Stimulated activated CD8-positive, alpha-beta memory T cell treated with anti-CD3 and anti-CD28 coated beads, Interleukin-4, amount 100 ng/mL, for 1 hour (primary cell): ENCODE measurements at places on chromosomes 13 and 19.

DNA sequence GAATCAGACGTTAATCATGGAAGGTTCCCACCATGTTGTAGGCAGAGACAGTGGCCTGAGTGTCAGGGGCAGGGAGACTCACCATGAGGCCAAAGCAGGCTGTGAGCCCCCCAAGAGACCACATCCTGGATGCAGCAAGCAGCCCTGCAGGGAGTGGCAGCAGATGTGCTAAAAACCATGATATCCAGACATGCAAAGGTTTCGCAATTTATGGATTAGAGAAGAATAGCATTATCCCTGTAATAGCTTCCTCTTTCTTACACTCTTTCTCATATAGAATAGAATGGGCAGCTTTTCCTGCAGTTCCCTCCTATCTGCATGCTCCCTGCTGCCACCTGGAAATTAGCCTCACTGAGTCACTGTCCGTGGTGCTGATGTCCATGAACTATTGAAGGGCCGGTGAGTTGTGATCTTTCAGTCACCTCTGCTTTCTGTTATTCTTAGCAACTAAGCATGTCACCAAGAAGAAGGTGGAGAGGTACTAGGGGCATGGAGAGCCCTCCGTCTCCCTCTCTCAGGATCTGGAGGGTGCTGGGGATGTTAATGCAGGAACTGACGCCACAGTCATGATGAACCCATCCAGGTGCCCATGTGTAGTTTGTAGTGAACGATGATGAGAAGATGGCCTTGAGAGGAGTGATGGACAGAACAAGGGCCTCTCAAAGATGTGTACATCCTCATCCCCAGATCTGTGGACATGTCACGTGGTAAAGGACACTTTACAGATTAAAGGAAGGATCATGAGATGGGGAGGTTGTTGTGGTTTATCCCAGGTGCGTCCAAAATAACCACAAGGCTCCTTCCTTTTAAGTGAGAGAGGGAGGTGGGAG is 9.9 kb downstream of the CEACAM4 start:
- DNase-seq, result no peak

GRCh38 chr13:100513171-100513570 is 75.4 kb downstream of the GGACT start:
- no peak for DNase-seq

DNA sequence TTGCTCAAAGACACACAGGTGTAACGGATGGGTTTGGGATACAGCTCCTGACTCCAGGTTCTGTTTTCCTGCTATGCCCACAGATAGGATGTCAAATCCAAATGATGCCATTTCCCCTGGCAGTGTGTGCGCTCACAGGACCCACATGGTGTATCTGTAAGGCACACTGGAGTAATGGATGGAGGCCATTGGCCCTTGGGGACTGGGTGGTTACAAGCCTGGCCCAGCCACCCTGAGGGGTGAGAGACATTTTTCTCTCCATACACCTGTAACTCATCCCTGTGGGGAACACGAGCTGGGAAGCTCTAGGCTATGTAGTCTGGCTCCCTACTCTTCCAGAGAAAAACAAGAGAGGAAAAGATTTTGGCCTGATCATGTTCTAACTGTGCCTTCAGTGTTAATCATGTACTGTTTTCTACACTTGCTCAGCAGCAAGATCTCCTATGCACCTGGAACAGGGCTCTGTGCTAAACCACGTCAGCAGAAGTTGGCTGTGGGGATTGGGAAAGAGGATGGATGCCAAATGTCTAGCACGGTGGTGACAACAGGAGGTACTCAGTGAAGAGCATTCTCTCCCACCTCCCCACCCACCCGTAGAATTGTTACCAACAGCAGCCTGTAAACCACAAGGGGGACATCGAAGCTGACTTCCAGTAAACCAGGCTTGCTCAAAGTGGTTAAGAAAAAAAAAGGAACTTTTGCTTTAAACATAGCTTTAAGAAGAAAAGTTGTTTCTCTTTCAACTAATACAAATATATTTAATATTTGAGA is 237.0 kb downstream of the LACC1 start:
- DNase-seq, result no peak

GRCh38 chr13:103436057-103436654 is 369.9 kb upstream of the SLC10A2 start:
- DNase-seq, result no peak

- no peak for DNase-seq
Observed at GRCh38 chr19:51779181-51779580, 15.8 kb upstream of the FPR3 start.

GRCh38 chr13:99495466-99496183 is 5.6 kb upstream of the TM9SF2 start:
- DNase-seq, result no peak

- peak; percentile 82 for DNase-seq
Observed at GRCh38 chr19:46856062-46857022, 4.5 kb upstream of the ARHGAP35 start.

DNA sequence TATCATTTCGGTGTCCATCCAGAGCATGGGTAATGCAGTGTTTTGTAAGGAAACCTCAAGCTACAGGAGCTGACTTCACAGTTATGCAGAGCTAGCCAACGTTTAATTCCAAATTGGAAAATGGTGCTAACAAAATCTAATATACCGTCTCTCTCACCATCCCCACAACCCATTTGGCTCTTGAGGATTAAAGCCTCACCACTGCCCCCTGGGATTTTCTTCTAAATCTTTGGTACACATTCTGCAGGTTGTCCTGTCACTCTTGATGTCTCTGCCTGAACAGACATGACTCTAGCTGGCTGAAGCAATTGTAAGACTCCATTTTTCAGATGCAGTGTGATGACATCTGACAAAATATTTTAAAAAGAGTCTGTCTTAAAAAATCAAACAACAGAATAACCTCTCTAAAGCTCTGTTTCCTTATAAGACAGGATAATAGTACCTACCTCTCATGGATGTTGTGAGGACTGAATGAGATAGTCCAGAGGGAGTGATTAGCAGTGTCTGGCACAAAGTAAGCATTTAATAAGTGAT is 451.8 kb downstream of the SUCLA2 start:
- DNase-seq, result no peak

- no peak for DNase-seq
Observed at GRCh38 chr13:48925001-48925400, 50.7 kb upstream of the FNDC3A start.

- peak; percentile 52 for DNase-seq
Observed at GRCh38 chr19:19490214-19490968, 25.0 kb downstream of the TSSK6 start.

DNA sequence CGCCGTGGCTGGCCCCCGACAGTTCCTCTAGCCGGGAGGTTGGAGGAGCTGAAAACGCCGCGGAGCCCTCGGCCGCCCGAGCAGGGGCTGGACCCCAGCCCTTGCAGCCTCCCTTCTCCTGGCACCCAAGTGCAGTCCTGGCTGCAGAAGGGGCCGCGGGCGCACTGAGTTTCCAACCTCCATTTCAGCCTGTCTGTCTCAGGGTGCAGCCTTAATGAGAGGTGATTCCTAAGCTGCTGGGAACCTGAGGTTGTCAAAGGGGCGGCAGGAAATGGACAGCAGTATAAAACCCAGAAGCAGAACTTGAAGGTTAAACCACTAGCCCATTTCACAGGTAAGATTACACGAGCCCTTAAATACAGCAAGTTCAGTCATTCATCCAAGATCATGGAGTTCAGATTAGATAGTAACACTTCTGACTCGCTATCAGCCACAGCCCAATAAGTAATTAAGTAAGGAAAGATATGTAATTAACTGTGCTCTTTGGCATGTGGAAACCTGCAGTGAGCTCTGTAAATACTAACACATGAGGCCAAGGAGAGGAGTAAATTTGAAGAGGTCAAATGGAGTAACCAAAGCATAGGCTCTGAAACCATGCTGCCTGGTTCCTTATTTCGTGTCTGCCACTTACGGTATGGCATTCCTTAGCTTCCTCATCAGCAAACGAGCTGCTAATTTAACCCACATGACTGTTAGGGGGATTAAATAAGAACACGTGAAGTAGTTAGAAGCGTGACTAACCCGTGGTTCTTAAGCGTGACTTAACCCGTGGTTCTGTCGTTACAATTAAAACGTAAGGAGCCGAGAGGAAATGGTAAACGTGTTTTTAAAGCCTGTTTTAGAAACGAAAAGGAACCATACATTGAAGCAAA is 686 bp downstream of the SETDB2 start:
- no peak for DNase-seq

GRCh38 chr13:41985788-41986508 is 25.0 kb upstream of the VWA8 start:
- no peak for DNase-seq

DNA sequence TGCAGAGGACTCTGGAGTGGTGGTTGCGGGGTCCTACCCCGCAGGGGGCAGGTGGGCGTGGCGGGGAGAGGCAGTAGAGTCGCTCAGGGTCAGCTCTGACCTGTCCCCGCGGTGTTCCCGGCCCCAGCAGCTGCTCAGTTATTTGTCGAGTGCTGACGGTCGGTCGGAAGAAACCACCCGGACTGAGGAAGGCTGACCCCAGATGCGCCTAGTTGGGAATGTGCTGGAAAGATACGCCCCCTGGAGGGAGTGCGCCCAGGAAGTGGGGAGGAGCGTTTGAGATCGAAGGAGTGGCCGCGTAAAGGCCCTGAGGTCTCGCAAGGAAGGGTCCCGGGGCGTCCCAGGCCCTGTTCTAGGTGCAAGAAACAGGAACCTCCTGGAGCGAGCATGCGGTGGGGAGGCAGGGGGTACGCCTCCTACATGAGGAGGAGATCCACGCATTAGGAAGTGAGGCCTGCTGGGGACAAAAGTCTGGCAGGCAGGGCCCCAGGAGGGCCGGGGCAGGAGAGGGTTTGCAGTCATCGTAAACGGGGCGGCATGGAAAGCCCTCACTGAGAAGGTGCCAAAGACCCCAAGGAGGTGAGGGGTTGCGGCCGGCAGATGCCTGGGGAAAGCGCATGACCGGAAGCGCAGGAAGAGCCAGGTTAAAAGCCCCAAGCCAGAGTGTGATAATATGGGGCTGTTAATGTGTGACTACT is 9.2 kb downstream of the CCDC8 start:
- no peak for DNase-seq

DNA sequence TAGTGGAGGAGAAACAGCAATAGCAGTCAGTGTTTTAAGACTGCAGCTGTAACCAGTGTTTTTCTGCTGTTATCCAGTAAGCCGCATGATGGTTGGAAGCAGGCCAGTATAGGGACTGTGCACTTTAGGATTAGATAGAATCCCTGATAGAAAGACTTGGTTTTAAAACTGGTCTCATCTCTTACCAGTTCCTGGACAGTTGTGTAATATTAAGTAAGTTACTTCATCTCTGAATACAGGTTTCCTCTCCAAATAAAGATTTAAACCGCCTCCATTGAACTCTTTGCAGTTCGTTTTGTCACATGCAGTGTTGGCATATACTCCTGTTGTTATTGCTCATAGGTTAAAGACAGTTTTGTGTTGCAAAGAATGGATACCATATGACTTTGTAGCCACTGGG is 25.6 kb downstream of the URI1 start:
- no peak for DNase-seq

DNA sequence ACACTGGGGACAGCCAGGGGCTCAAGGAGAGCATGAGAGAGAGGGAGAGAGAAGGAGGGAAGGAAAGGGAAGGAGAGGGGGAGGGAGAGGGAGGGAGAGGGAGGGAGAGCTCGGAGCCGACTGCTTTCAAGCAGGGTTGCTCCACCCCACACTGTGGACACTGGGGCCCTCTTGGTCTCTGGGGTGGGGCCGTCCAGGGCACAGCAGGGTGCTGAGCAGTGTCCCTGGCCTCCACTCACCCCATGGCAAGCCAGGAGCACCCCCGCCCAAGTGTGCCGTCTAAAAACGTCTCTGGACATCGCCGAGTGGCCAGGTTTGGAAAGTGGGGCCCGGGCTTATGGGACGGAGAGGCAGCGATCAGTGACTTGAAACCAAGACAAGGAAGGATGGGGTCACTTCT is 20.9 kb downstream of the DPP9 start:
- no peak for DNase-seq

DNA sequence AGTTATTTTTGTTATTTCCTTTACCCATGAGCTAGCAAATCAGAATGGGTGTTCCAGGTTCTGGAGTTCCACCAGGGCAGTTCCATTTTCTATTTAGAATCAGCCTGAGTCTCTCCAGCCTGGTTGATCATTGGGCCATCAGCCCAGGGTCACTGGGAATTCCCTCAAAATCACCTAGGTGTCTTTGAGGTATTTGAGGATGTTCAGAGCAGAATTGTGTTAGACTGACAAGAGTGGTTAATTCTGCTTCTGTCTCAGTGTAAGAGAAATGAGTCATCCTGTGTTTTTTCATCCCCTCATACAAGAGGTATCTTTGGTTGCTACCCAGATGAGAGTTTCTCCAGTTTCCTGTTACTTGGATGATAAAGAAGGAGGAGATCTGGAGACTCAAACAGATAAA is 11.7 kb downstream of the ZNF66 start:
- DNase-seq, result no peak

DNA sequence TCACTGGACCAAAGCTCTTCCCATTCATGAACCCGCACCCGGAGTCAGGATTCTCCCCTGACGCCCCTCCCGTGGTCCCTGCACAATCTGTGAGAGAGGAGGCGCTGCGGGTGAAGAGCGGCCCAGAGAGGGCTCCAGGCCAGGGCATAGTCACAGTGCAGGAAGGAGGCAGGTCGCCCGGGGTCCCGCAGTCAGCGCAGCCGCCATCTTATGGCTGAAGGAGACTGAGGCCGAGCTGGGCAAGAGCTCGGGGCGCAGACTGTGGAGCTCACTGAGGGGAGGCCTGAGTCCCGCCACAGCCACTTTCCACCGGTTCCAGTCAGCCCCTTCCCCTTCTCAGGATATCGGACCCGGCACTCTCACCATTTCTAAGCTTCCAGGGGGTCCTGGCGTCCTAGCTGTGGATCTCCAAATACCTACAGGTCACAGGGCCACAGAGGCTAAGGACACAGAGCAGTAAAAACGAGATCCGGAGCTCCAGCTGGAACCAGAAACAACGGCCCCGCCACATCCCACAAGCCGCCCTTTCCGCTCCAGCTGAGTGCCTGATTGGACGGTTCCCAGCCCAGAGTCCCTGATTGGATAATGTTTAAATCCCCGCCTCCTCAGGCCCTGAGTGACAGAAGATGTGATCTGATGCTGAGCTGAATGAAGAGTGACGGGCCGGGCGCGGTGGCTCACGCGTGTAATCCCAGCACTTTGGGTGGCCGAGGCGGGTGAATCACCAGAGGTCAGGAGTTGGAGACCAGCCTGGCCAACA is at the start of gene ZNF99:
TSS of gene ZNF99 (minus strand) at position 501 of the 760 bp plus-strand sequence. CDS start at position 366, 135 bp downstream.
- DNase-seq, result no peak
